GM12864 (cell line): ENCODE measurements at places on chromosomes 16 and 17.

DNA sequence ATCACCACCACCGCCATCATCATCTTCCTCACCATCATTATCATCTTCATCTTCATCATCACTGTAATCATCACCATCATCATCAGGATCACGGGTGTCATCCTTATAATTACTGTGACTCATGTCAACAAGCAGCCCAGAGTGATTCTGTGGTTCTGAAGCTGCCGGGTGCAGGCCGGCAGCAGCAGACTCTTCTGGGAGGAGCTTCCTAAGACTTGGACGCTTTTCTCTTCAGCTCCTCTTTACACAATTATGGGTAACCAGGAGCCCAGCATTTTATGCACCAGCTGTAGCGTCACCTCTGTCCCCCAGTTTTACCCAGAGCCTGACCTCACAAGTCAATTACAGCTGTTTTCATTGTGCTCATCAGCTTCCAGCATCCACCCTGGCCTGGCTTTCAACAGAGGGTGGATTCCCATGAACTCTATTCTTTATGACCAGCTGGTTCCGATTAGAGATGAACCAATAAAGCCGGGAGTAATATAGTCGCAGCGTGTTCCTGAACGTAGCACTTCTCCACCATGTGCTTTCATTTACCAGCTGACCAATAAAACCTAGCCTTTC is 275.8 kb downstream of the FOXL1 start:
- no peak for DNase-seq

DNA sequence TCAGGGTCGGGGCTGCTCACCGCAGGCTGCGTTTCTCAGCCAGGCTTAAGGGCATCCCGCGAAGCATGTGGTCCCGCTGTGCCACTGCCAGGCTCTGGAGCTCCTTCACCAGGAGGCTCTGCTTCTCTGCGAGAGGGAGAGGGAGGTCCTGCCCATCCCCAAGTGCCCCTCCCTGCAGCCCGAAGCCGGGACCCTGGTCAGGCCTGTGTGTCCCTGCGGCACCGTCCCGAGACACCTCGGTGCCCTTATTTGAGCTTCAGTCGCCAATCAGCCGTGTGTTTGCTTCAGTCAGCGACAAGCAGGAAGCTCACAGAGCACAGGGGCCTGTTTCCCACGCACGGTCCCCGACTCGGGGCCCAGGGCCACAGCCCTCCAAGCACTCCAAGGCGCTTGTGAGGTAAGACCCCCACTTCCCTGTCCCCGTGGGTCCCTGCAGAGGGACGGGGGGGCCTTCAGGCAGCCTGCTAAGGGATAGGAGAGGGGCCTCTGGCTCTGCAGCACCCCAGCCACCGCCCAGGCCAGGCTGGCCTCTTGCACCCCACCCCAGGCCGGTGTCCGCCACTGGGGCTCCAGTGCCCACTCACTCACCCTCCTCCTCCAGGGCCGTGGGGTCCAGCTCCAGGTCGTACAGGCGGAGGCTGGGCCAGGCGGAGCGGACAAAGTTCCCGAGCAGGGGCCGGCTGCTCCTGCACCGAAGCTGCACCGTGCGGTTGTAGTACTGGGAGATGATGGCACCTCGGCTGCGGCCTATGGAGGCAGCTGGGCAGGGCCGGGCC is 3.2 kb downstream of the TMC6 start:
- DNase-seq: no peak

- no peak for DNase-seq
These were observed 46.4 kb downstream of the SLFN5 start for GRCh38 chr17:35289222-35289621.

GRCh38 chr16:3051009-3051408 is 4.6 kb downstream of the MMP25 start:
- DNase-seq: no peak

GRCh38 chr16:3180445-3180878 is 7.5 kb upstream of the OR1F1 start:
- DNase-seq: no peak

DNA sequence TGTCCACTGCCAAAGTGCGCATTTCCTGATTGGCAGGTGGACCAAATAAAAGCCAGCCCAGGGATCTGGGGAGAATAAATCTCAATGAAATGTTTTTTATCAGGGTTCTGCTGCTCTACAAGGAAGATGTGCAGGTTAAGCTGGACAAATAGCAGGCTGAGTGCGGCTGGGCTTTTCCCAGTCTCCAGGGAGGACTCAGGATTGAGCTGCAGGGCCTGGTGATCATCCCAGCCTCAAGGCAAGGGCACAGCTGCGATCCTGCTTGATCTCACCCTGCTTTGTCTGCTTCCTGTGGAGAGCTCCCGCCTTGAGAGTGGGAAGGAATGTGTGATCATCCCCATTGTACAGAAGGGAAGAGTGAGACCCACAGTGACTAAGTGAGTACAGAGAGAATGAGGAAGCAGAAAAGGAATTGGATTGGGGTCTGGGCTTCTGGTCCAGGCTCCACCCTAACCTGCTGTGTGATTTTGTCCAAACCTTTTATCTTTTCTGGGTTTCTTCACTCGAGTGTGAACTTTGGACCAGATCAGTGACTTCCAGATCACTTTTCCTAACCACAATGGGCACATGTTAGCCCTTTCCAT is 75.3 kb upstream of the CRHR1 start:
- no peak for DNase-seq

DNA sequence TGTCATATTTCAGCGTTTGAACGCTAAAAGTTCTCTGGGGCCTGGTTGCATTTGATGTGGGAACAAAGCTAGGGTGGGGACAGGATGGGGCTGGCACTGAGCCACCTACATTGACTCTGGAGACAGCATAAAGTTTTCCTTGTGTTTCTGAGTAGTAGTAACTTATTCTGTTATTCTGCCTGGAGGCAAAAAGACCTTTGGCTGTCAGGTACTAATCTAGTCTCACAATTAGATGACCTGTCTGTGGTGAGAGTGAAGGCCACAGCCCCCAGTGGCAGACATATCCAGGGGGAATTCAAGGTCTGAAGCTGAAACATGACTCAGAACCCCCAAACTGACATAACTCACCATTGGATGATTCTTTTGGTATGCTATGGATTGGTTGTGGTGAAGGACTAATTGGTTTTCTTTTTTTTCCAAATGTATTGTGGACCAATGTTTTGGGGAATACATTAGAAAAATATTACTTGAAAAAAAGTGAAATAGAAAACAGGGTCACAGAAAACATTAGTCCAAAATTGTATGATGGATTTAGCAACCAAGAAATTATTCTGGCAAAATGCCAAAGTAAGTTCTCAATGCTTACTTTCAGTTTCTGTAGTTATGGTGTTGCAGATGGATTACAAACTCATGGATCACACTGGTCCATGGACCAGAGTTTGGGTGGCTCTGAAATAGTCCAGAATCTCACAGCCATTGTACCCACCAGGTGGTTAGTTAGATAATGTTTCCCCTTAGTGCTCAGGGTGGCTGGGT is 10.5 kb upstream of the SALL1 start:
- no peak for DNase-seq

DNA sequence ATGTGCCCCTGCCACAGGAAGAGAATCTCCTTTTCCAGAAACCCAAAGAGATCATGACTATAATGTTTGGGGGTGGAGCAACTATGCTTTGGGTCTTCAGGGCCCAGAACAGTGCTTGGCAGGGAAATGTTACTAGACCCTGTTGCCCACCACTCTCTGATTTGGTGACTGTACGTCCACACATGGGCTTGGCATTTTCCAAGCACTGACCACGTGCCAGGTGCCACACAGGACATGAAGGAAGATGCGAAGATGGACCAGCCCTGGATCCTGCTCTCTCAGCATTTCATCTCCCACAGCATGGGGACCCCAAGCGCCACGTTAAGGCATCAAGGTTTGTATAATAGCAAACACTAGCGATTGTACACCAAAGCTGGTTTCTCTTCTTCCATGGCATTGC is 50.1 kb downstream of the GSG1L start:
- no peak for DNase-seq

DNA sequence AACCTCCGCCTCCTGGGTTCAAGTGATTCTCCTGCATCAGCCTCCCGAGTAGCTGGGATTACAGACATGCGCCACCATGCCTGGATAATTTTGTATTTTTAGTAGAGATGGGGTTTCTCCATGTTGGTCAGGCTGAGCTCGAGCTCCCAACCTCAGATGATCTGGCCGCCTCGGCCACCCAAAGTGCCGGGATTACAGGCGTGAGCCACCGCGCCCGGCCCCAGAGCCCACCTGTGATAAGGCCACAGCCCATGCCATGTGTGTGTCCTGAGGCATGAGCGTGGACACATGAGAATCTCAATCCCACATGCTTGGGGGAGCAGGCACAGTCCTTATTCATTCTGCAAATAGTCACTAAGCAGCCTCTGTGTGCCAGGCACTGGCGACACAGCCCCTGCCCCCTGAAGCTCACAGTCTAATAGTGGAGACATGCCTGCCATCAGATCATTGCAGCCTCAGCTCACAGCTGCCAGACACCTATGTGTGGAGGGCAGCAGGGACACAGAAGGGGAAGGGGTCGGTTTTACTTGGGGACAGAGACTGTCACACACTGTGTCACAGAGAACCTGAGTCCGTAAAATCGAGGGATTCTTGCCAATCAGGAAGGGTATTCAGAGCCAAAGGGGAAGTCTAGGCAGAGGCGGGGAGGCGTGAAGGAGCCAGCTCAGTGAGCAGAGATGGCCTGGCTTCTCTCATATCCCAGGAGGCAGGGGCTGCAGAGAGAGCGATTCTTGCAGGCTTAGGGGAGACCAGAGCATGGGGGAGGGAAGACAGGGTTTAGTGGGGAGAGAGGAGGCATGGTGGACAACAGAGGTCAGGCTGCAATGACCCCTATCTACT is 9.4 kb upstream of the ABCC3 start:
- no peak for DNase-seq

DNA sequence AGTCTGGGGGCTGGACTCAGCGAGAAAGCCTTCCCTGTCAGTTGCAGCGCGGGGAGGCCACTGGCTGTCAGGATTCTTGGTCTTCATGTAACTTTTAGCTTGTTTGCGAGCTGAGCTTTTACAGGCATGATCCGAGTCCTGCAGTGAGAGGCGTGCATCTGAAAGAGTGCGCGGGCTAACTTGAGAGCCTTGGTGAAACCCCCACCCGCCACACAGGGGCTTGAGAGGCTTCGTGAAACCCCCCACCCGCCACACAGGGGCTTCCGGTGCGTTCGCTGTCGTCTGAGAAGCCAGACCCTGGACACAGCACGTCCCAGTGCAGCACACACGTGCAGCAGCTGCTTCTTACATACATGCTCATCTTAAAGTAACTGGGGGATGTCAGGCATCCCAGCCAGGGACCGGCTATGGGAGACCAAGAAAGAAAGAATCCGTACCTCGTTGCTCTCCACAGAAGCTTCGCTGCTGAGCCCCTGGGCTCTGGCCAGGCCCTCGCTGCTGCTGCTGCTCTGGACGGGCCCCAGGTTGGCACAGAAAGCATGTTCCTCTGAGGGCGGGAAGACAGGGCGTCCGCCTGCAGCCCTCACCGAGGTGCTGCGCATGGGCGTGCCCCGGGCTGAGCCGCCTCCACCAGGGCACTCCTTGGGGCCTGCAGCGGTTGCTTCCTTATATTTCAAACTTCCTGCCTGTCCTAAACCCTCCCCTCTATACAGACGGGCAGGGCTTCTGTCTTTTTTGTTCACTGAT is 7.8 kb downstream of the NUDT16L1 start:
- no peak for DNase-seq

DNA sequence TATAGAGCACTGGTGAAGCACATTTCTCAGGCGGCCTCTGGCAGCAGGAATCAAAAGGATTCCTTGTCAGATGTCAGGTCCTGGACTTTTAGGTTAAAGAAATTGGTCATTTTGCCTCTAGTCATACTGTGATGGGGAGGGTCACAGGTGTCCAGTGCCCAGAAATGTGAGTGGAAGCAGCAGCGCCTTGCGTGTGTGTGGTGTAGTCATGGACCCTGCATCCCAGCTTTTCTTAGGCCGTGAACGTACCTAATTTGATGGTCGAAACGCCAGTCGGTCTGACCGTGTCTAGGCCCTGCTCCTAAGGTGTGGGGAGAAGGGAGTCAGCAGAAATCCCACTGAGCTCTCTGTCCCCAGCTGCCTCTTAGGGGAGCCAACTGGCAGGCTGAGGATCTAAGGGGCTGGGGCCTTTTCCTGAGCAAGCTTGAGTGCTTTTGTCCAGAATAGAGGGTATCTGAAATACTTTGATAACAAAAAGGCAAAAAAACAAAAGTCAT is 32.0 kb downstream of the POLR3E start:
- no peak for DNase-seq

GRCh38 chr17:50458701-50459676 is 9.7 kb downstream of the CHAD start:
- DNase-seq: no peak

GRCh38 chr17:79464318-79465010 is 146.4 kb downstream of the RBFOX3 start:
- DNase-seq: no peak

DNA sequence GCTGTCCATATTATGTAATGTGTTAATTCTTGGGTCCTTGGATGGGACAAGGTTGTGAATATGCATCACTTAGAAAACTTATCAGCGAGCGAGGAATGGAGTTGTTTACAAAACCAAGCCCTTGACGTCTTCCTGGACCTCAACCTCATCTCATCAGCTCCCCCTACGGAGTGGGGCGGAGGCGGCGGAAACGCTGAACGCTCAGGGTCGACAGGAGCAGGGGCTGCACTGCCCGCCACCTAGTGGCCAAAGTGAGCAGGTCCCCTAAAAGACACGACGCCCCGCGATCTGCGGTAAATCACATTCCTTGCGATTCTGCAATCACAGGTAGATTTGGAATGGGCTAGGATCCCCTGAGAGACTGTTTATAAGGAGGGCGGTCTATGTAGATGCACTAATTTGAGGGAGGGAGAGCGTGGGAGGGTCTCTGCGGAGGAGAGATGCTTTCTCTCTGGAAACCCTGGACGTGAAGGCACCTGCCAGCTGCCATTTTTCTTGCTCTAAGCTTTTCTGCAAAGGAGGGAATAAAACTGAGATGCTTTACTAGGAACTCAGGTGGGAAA is 5.4 kb upstream of the ICAM2 start:
- DNase-seq: peak; percentile 70

GRCh38 chr17:5555254-5555653 is 29.1 kb downstream of the NLRP1 start:
- no peak for DNase-seq

GRCh38 chr16:87066133-87067002 is 250.8 kb downstream of the C16orf95 start:
- DNase-seq: no peak

DNA sequence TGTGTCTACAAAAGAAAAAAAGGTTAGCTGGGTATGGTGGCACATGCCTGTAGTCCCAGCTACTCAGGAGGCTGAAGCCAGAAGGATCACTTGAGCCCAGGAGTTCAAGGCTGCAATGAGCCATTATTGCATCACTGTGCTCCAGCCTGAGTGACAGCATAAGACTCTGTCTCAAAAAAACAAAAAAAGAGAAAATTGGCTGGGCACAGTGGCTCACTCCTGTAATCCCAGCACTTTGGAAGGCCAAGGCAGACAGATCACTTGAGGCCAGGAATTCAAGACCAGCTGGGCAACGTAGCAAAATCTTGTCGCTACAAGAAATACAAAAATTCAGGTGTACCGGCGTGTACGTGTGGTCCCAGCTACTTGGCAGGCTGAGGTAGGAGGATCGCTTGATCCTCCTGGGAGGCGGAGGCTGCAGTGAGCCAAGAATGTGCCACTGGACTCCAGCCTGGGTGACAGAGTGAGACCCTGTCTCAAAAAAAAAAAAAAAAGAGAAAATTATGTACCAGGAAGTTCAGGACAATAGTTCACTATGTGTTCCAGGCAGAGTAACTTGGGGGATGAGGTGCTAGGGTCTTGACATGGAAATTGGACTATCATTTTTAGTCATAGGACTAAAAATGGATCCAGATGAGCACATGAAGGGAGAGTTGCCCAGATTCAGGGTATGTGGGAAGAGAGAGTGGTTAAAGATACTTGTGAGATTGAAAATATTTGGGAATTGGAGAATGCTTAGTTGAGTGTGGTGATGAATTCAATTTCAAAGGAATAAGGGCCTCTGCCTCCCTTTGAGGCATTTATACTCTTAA is 11.0 kb downstream of the ALDH3A2 start:
- DNase-seq: no peak
